ENCODE measurements at places on chromosomes 7 and 10. TPM values are rescaled to one million over a fixed set of nuclear protein-coding genes. Genes with fewer than 3 reads are reported as not detected.

- DNase-seq, result no peak
Observed at GRCh38 chr7:128042012-128042411, 10.8 kb upstream of the LRRC4 start.

DNA sequence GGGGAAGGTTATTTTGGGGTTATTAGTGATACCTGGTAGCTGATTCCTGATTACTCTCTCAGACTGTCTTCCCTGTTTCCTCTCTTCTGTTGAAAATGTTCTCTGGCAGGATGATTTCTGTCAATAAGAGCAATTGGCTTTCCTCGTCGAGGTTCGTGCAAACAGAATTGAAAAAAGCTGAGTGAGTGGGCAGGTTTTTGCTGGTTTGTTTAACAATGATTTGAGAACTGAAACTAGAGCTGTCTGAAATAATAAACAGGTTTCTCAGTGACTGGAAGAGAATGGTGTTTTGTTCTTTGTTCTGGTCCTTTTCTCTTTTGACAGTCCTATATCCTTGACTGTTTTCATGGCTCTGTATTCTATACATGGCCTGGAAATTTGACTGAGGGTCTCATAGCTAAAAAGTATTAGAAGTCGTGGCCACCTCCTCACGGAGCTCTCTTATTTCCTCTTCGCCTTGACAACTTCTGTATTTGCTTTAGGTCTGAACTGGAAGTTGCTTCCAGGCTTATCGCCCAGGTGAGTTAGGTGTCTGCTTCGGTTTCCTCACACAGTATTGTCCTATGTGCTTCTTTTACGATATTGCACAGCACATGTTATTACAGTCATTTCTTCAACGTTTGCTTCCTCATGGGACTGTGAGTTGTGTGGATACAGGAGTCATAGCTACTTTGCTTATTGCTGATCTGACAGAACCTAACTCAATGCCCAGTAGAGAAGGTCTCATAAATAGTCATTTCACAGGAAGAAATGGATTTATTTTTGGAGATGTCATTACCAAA, 403.6 kb downstream of the NRG3 start:
- DNase-seq, result no peak

DNA sequence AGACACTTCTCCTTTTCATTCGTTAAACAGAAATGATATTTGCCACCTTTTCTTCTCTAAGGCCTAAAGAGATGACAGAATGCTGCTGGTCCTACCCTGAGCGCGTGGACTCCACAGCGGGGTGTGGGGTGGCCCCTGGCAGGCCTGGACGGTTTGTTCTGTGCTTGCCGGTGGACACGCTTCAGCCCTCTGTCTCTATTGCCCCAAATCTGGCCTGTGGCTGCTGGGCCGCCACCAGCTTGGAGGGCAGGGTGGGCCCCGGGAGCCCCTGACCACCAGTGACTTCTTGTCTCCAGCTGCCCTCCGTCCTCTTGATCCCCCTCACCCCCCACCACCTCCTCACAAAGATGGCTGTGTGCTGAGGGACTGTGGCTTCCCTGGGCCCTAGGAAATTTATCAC, 5.7 kb downstream of the CHST3 start:
- no peak for DNase-seq

OR9A2 gene
- total RNA-seq, result 0.30 TPM

- DNase-seq, result no peak
Observed at GRCh38 chr10:117419921-117420320, 44.7 kb upstream of the PDZD8 start.

GRCh38 chr7:143247372-143247771, 15.9 kb upstream of the GSTK1 start:
- no peak for DNase-seq

AP5Z1 gene
- 41.5 TPM for total RNA-seq

GRCh38 chr10:55232553-55232952, 431.5 kb upstream of the PCDH15 start:
- DNase-seq, result no peak

GRCh38 chr7:90961037-90961725, 303.1 kb upstream of the FZD1 start:
- DNase-seq, result no peak

GRCh38 chr10:3990307-3990706, 205.3 kb upstream of the KLF6 start:
- DNase-seq, result no peak

DNA sequence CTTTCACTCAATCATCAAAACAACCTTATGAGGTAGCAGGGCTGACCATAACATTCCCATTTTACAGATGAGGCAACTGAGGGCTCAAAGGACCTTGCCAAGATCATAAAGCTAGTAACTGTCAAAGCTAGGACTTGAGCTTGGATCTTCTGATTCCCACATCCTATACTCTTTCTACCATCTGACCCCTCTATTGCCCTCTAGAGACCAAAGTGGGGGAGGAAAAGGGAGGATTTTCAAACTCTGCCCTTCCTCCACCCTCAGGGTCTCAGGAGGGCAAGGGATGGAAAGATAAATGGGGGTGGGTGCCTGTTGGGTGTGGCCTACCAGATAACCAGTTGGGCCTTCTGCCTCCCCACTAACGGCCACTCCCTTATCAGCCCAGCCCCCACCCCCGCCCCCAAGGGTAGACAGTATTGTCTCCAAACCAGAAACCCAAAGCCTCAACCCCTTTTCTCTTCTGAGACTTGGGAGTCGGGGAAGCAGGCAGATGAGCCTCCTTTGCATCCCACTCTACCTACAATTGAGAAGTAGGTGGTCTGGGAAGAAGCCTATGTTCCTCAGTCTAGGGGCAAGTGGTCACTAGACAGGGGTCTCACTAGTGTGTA, 7.9 kb downstream of the LDB1 start:
- no peak for DNase-seq

GRCh38 chr10:13657101-13657680, 70.4 kb downstream of the PRPF18 start:
- no peak for DNase-seq

SYT15B gene
- total RNA-seq, result 0.23 TPM

- no peak for DNase-seq
Observed at GRCh38 chr10:3062502-3063186, 4.7 kb upstream of the PFKP start.

GPR146 gene
- 5.6 TPM for total RNA-seq

GRCh38 chr7:52233248-52233647, 802.2 kb upstream of the POM121L12 start:
- no peak for DNase-seq

GRCh38 chr7:127913686-127914085, 117.6 kb downstream of the LRRC4 start:
- DNase-seq, result no peak

DNA sequence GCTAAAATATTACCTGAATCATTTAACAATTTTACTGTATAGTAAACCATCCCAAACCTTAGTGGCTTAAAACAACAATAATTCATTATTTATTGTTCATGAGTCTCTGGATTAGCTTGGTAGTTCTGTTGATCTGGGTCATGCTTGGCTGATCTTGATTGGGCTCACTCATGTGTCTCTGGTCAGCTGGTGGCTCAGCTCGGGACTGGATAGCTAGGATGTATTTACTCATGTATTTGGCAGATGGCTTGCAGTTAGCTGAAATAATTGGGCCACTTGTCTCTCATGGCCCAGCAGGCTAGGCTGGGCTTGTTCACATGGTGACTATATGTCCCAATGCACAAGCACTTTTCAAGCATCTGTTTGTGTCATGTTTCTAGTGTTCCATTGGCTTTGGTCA, 262.8 kb downstream of the BBS9 start:
- DNase-seq, result no peak

DNA sequence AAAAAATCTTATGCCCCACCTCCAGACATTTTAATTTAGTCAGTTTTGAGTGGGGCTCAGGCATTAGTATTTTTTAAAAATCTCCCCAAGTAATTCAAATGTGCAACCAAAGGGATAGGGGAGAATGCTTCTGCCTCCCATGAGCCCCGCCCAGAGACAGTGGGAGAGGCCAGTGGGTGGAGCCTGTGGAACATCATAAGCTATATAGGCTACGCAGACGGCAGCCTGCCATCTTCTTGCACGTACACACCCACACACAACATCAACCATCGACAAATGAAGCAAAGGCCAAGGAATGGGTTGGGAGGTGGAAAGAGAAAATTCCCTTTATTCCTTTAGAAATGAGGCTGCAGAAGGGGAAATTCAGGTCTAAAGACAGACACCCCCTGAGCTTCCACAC, 25.2 kb downstream of the CREB3L2 start:
- no peak for DNase-seq

- DNase-seq, result no peak
Observed at GRCh38 chr10:70145166-70145665, 1.3 kb downstream of the TYSND1 start.

GRCh38 chr7:98836811-98837629, 32.8 kb downstream of the TMEM130 start:
- no peak for DNase-seq

AKR1D1 gene
- total RNA-seq, result not detected

- no peak for DNase-seq
Observed at GRCh38 chr10:3413937-3414666, 241.5 kb upstream of the PITRM1 start.

ACHE gene
- total RNA-seq, result 0.21 TPM

WEE2 gene
- total RNA-seq, result not detected

- no peak for DNase-seq
Observed at GRCh38 chr10:55311848-55312635, 511.0 kb upstream of the PCDH15 start.

GRCh38 chr7:51031216-51031615, 248.5 kb upstream of the GRB10 start:
- no peak for DNase-seq

DNA sequence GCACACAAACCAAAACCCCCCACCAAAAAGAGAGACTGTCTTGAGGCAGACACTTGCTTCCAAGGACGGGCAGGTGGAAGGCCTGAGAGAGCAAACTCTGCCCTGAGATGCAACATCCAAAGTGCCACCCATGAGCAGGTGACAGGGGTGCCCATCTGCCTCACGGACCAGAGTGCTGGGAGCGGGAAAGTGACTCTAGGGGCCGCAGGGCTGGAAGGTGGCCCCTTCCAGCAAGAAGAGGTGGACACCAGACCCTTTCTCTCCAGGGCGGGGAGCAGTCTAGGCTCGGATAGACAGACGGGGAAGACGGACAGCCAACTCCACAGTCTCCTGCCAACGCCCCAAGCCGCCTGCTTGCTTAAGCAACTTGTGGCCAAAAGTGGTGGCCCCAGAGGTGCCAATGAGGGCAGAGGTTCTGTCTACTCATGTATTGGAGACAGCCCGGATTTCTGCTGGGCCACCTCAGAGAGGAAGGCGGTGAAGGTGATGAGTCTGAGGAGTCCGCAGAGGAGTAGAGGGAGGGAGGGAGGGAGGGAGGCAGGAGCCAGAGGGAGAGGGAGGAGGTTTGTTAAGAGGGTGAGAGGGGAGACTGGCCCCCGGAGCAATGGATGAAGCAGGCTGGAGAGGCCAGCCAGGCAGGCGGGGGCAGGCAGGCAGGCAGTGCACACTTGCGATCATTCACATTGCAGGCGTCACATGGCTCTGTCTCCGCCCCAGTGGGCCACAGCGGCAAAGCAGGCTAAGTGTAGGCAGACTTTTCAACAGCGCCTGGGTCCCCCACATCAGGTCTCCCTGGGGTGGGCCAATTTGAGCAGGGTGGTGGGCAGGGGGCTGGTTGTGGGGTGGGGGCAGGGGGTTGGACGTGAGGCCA, 65.6 kb downstream of the SLC29A4 start:
- DNase-seq, result no peak

GRCh38 chr7:66183700-66184099, 21.4 kb upstream of the TPST1 start:
- no peak for DNase-seq

REEP3 gene
- total RNA-seq, result 24.6 TPM

GRCh38 chr7:100562195-100563099, 11.3 kb downstream of the SAP25 start:
- no peak for DNase-seq

CPN1 gene
- total RNA-seq, result not detected

- no peak for DNase-seq
Observed at GRCh38 chr10:17219024-17219423, 9.0 kb upstream of the VIM start.

CFAP69 gene
- 0.34 TPM for total RNA-seq

DNA sequence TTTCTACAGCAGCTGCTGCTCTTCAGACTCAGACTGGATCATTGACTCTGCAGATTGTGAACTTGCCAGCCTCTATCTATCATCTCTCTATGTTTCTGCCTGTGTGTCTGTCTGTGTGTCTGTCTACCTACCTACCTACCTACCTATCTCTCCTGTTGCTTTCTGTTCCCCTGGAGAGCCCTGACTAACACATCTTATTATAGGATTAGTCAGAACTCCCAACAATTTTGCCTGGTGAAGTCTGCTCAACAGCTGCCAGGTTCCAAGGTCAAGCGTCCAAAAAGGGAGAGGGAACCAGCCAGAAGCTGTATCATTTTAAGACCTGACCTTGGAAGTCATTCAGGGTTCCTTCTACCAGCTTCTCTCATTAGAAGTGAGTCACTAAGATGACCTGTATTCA, 579.0 kb upstream of the DPP6 start:
- DNase-seq, result no peak

TUBB8 gene
- not detected for total RNA-seq

- DNase-seq, result no peak
Observed at GRCh38 chr10:5903563-5903962, 13.5 kb downstream of the FBH1 start.

COMMD3 gene
- total RNA-seq, result 105 TPM

GRCh38 chr7:87316097-87316700, 29.3 kb upstream of the CROT start:
- no peak for DNase-seq

DNA sequence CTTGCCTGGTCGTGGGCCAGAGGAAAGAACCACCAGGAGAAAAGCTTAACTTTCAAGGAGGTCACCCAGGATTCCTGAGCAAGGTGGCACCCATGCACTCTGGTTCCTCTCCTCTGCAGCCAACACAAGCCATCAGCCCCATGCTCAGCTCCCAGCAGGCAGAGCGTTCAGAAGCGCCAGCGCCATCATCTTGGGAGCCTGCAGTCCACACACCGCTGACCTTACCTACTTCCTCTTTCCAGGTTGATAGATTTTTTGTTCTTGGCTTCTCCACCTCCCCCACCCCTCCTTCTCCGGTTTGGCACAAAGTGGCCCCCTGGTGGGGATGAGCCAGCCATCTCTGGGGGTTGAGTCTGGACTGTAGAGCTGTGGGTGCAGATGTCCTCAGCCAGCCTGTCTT, 1.7 kb upstream of the WDR86 start:
- no peak for DNase-seq

GRCh38 chr7:99596408-99596955, 1.6 kb upstream of the TMEM225B start:
- DNase-seq, result no peak

GRCh38 chr7:18693816-18694215, 198.3 kb downstream of the HDAC9 start:
- no peak for DNase-seq

GRCh38 chr10:77636967-77637531, 559 bp downstream of the KCNMA1 start:
- no peak for DNase-seq

NRAP gene
- total RNA-seq, result not detected

GRCh38 chr7:117776224-117776623, 97.0 kb downstream of the CTTNBP2 start:
- DNase-seq, result no peak

ESYT2 gene
- total RNA-seq, result 64.2 TPM

- no peak for DNase-seq
Observed at GRCh38 chr7:133957845-133958244, 169.3 kb upstream of the LRGUK start.

TMEM236 gene
- total RNA-seq, result not detected

CAPZA2 gene
- total RNA-seq, result 128 TPM

AKR1C2 gene
- not detected for total RNA-seq
